Activated T-helper 1 cell treated with anti-CD3 and anti-CD28 coated beads, Interleukin-2, amount 50 U/mL, for 16 hours (primary cell): ENCODE measurements at places on chromosomes 2 and 18.

DNA sequence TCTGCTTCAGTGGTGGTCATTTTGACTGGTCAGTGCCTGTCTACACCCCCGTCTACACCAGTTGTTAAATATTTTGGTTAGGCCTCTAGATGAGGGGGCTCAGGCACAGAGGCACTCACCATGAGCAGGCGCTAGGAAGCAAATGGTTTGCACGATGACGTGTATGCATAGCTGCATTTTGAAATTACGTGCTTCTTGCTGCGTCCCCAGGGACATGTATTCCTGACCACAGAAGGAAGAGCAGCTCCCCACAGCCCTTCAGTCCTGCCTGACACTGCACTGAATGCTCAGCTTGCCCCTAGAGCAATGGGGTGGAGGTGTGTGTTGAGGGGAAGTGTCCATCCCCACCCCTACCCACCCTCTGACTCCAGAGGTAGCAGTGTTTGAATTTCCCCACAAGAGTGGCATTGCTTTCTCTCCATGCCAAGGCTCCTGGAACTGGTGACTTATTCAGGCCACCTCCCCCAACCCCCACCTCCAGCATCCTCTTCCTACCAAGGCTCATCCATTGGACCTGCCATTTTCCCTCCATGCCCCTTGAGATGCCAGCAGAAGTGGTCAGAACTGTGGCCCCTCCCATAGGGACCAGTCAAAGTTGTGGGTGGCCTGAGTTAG, 11.4 kb upstream of the ZAP70 start:
- DNase-seq: no peak

DNA sequence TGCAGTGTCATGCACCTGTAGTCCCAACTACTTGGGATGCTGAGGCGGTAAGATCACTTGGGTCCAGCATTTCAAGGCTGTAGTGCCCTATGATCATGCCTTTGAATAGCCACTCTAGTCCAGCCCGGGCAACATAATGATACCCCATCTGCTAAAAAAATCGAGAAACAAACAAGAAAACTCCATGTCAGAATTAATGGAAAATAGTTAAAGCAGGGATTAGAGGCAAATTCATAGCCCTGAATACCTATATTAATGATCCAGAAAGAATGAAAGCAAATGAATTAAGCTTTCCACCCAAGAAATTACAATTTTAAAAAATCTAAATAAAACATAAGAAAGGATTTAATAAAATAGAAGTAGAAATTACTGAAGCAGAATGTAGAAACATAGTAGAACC, 143.0 kb downstream of the MYO3B start:
- DNase-seq: no peak

GRCh38 chr2:171550613-171551012, 28.3 kb downstream of the CYBRD1 start:
- no peak for DNase-seq

- no peak for DNase-seq
Observed at GRCh38 chr2:240284503-240285259, 144.2 kb upstream of the OTOS start.

DNA sequence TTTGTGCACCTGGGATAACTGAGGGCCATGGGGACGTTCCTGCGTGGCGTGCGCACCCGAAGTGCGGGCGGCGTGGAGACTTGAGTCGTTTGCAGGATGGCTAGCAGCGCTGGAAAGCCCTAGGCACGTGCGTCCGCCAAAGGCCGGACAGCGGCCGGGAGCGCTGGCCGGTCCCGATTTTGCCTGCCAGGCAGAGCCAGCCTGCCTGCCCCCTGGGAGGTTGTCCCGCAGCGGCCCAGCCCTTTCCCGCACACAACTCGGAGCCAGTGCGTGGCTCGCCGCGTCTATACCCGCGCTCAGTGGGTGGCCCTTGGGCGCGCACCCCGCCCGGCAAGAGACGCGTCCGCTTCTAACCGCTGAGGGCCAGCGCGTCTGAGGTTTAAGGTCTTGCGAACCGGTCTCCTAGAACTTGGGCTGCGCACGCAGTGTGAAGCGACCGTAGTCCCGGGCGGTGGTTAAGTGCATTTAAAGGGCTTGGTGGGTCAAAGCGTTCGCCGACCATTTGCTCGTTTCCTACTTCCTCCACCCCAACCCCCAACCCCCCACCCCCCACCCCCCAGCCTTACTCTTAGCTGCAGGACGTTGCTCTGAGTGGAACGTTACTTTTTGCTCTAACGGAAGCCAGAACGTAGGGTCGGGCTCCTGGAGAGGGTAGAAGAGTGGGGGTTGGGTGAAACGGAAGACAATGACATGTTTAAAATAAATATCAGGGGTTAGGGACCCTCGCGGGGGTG, 627 bp downstream of the CDCA7 start:
- no peak for DNase-seq

GRCh38 chr2:24943427-24944053, 23.5 kb upstream of the ADCY3 start:
- no peak for DNase-seq

DNA sequence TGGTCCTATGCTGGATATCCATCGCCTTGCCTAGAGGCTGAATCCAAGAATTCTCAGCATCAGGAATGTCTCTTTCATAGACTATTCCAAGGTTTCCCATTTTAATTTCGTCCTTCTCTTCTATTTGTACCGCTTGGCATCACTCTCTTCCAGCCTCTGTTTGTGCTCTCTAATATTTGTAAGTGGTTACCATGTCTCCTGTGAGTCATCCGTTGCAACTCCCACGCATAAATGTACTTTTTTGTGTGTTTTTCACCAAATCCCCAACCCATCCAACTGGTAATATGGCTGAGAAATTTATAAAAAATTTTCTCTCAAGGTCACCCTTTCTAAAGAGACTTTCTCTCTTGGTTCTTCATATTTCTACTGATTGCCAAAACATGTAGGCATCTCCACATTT, 21.8 kb downstream of the COLEC12 start:
- no peak for DNase-seq

GRCh38 chr2:59502981-59503380, 1050.5 kb downstream of the BCL11A start:
- DNase-seq: no peak

DNA sequence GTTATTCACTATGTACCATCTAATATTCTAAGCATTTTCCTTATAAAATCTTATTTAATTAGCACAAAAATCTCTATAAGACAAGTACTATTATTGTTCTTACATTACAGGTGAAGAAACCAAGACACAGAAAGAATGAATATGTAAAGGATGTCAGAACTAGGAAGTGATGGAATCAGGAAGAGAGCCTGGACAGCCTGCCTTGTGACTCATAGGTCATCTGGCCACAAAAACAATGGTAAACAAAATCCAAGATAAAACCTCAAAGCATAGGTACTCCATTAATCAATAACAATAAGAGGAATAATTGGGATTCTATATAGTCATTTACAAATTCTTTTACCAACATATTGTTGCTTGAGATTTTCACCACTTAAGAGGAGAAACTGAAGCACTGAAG, 505.4 kb upstream of the PIK3C3 start:
- DNase-seq: no peak

DNA sequence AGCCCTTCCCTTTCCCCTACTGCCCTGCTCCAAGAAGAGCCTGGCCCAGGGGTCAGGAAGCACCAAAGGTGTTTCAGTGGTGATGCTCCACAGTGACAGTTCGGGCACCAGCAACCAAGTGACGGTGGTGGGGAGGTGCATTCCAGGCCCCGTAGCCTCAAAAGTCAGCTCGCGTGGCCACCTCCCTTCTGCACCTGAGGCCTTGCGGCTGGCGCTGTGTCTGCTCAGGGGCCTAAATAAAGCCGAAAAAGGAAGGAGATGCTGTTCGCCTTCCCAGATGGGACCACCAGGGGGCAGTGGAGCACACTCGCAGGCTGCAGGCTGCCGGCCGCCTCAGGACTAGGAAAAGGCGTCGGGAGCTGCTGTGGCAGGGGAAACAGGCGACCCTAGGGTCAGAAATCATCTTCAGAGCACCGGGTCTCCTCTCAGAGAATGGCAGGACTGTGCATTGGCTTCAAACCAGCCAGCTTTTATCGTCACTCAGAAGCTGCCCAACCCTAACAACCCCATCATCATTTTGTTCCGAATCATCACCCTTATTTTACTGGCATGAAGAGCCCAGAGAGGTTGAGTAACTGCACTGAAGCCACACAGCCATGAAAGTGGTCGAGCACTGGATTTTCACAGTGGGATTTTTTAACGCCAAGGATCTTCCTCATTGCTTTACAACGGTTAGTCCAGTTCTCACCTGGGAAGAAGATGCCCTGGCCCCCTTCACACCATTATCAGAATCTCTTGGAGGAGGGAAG, 213.0 kb upstream of the CELF4 start:
- no peak for DNase-seq

- no peak for DNase-seq
Observed at GRCh38 chr2:170218456-170218855, 40.5 kb downstream of the MYO3B start.

DNA sequence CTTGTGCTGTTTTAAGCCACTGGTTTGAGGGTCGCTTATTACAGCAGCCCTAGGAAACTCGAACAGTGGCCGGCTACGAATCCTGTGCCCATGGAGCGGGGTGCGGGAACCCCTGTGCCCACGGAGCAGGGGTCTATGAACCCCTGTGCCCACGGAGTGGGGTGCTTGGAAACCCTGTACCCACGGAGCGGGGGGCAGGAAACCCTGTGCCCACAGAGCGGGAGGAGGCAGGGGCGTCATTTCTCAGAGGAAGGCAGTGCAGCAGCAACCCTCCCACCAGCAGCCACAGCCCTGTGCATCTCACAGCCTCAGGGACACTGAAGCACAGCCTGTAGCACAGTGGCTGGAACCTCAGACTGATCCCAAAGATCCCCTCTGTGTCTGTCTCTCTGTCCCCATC, 34.2 kb upstream of the GPC1 start:
- DNase-seq: no peak

DNA sequence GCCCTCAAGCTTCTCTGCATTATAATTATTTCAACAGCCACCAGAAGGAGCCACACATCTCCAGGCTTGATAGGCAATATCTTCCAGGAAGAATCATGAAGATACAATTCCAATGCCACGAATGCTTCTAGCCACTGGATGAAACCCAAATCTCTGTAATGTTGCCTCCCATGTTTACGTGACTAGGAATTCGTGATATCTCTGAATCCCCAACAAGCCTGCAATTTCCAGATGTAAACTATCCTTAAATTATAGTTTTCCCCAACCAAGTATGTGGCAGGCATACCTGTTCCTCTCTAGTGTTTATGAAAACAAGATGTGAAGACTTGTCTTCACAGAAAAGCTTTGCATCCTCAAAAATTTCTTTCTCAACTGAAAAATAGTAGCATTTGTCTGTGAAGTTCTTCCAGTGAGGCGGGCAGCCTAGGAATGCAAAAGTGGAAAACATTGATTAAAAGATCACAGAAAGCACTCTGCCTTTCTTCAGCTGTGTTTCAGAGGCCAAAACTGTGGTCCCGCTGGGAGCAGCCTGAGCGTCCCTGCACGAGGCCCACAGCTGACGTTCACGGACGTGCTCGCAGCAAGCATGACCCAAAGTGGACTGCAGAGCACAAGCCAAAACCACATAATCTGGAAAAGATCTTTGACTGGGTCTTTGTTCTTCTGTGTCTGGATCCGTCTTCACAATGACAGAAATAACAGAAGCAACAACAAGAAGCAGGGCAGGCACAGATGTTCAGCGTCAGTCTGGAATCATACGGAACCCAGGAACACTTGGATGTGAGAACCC, 65.1 kb upstream of the THOC1 start:
- DNase-seq: no peak

GRCh38 chr2:107530046-107530445, 296.6 kb upstream of the RGPD4 start:
- no peak for DNase-seq

DNA sequence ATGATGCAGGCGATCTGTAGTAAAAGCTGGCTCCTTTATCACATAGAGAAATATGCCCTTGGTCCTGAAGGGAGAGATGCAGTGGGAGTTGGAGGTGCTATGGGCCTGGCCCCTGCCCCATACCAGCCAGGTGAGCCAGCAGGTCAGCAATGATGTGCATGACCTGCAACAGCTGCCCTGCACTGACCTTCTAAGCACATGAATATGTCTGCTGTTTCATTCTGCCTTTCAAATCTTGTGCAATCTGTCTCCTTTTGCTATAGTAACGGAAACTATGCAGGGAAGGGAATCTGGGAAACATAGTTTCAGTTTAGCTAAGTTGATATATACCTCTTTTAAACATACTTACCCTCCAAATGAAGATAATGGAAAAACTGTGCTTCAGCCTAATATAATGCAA, 235.2 kb downstream of the TDRD15 start:
- no peak for DNase-seq

- DNase-seq: no peak
Observed at GRCh38 chr2:27885661-27886060, 4.5 kb downstream of the RBKS start.

DNA sequence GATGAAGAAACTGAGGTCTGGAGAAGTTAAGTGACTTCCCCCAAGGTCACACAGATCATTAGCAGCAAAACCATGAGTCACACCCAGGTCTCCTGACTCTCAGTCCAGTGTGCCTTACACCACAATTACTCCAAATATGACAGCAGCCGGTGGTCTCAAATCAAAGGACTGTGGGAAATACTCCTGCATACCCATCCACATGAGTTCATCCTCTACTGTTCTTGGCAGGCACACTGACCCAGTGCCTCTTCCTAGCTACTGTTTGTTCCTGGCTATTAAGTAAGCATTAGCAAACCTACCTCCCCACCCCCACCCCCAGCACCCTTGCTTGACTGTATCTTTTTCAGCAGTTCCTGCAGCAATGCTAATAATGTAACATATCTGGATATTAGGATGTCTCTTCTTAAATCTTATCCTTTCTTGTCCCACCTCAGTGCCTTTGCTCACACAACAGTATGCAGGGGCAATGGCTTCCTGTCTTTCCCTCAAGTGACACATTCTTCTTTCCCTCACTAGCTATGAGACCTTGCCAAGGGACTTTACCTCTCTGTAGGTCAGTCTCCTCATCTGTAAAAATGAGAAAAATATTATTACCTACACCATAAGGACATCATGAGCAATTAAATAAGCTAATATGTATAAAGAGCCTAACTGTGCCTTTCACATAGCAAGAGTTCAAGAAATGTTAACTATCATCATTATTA, 46.2 kb downstream of the FAM98A start:
- no peak for DNase-seq

- no peak for DNase-seq
Observed at GRCh38 chr18:77208964-77209363, 40.7 kb upstream of the GALR1 start.

DNA sequence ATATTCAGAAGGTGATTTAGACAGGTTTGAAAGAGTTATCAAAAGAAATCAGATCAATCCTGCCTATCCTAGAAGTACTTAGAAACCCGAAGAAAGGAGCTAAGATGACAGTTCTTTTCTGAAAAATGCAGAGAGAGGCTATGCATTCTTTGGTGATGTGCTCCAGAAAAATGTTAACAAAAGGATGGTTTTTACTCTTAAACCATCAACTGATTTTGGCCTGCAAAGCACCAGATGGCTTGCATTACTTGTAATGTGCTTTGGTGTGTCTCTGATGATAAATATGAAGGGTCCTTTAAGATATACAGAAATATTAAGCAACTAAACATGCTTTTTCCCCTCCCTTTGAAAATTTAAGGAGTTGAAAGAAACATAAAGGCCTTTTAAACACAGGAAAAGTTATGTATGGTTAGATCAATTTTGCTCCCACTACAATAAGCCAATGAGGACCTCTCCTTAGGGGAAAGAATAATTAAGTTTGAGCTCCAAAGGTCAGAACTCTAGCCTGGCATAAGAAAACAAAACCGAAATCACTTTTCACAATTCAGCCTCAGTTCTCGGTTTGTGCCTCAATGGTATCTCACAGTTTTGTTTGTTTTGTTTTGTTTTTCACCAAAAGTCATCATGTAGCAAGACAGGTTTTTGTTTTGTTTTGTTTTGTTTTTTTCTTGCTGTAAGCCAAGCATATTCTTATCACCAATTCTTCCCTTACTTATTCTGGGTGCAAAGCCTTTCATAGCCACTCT, 302.4 kb upstream of the NT5C1B start:
- DNase-seq: no peak
